H1 (cell line): ENCODE measurements at places on chromosomes 5 and 9. TPM values are rescaled to one million over a fixed set of nuclear protein-coding genes. Genes with fewer than 3 reads are reported as not detected.

MPDZ gene
- 39.4 and 40.3 TPM in 2 replicates for total RNA-seq

TSSK1B gene
- total RNA-seq, result not detected in 2 replicates

PCDHB15 gene
- 3.9 and 4.0 TPM in 2 replicates for total RNA-seq

- no peak for DNase-seq
These were observed 16.0 kb downstream of the SERINC5 start for GRCh38 chr5:80239680-80240367.

GRCh38 chr5:130514984-130515690, 610.9 kb downstream of the CHSY3 start:
- no peak for DNase-seq

DNA sequence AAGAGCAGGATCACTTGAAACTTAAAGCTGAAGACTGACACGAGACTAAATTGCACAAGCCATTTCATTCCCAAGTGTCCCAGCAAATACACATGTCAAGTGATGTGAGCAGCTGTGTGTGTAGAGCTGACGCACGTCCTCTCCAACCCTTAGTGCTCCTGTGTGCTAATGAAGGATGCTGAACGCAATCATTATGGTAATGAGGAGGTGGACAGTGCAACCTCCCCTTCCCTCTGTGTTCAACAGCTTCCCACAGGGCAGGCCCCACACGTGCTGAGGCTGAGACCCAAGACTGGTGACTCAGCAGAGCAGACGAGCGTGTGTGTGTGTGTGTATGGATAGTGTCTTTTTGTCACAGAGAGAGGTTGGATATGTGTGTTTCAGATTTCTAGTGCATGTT, 702.1 kb downstream of the SEMA5A start:
- no peak for DNase-seq
